Prostate gland (tissue), 2 donors: ENCODE measurements at places on chromosomes 11 and 22. TPM values are rescaled to one million over a fixed set of nuclear protein-coding genes. Genes with fewer than 3 reads are reported as not detected.

GRCh38 chr22:30892286-30892685, 76.3 kb downstream of the MORC2 start:
- DNase-seq, result no peak

- DNase-seq, result no peak
Observed at GRCh38 chr11:27370374-27370773, 7.4 kb upstream of the CCDC34 start.

DNA sequence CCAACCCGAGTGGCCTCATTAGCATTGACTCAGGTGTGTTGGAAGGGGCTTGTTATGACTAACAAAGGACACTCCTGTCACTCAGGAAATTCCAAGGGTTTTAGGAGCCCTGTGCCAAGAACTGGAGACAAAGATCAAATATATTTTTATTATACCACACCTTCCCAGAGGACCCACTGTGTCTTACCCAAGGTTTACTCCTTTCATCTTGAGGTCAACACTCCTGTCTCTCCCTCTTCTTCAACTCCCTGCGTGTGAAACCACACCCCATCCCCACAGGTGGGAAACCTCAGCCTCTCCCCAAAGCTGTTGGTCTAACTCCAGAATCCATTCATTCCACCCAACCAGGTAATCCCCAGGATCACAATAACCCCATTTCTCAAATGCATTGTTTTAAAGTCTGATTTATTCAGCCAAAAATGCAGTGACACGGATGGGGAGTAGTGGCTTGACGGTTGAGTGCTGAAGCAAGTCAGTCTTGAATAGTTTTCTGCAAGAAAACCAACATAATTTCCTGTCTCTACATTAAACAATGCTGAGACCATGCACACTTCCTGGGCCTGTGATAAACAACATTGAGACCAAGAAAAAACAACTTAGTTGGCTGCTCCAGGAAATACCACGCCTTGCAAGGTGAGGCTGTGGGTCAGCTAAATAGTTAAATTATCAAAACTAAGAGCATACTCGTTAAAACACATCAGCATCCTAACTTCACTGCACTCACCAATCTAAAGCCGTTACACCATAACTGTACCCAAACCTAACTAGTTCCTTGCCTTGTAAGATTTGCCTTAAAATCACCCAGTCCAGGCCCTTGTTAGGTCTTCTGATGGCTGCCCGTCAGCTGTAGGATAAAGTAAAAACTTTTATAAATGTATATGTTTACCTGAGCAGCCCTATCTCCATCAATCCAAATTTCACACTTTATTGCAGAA, 38.5 kb upstream of the SPON1 start:
- DNase-seq, result no peak

DNA sequence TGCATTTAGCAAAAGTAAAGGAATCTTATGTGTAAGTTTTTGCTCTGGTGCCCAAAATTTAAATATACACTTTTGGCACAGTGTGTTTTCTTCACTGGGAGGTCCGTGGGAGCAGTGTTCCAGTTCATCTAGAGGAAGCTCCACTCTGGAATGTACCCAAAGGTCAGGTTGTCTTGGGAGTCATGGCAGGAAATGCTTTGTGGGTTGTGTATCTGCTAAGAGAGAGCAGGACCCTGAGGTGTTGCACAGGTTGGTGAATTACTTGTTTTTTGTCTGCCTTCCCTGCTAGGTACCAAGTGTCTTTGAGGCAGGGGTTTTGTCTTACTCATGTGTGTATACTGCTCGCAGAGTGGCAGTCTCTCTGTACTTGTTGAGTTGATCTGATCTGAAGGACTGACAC, 37.3 kb downstream of the DIXDC1 start:
- DNase-seq, result no peak

- DNase-seq, result no peak
Observed at GRCh38 chr22:46619830-46620501, at the start of gene GRAMD4. Gene GRAMD4, plus strand, starts transcription at chr22:46620386. Its CDS starts 6,414 bp downstream, at chr22:46626800.

DNA sequence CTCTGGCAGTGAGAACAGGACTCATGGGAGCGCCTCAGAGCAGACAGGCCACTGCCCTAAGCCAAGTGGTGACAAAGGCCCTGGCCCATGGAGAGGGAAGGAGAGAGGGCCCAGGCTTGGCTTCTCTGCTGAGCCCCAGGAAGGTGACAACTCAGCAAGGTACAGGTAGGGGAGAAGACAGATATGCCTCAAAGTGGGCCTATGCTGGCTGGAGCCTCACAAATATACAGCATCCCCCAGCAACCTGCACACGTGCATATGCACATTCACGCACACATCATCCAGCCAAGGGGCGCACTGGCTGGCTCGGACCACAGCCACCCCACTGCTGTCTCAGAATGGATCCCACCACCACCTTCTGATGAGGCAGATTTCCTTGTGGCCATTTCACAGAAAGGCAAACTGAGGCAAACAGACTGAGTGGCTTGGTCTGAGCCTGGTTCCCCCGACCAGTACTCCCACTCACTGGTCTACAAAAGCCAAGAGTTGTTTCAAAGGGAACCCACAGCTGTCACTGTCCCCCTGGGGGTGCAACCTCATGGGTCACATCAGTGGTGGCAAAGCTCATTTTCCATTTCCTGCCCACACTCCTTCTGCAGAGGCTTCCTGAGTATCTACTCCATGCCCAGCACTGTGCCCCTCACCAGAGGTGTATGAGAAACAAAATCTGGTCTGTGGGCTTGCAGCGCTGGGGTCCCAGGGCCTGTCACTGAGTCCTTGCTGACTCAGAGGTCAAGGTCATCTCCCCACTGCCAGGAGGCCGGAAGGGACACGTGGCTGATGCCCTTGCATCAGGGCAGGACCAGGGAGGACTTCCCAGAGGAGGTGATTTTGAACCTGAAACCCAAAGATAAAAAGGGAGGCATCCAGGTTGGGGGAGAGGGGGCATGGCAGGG, 67.3 kb upstream of the PRR5 start:
- DNase-seq, result no peak

DNA sequence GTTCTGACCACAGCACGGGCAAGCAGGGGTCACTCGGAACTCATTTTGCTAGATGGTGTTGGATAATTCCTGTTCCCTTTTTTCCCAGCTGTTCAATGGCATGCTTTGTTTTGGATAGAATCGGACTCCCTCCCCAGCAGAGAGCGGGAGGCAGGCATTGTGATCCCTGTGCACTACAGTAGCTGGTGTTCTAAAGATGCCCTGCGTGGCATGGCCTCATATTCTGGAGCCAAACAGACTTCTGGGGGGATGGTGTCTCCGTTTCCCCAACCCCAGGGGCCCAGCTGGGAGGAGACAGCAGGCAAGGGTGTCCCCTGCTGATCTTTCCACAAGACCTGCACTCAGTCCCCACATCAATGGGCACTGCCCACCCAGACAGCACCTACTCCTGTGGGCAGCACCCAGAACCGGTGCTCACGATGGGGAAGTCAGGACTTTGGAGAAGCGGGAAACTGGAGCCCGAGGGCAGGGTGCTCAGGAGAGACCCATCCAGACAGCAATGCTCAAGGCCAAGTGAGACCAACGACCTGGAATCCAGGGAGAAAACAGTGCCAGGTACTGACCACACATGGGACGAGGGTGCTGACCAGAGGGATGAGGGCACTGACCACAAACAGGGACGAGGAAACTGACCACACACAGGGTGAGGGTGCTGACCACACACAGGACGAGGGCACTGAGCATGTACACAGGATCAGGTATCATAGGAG, 934.9 kb downstream of the BRD1 start:
- no peak for DNase-seq

DNA sequence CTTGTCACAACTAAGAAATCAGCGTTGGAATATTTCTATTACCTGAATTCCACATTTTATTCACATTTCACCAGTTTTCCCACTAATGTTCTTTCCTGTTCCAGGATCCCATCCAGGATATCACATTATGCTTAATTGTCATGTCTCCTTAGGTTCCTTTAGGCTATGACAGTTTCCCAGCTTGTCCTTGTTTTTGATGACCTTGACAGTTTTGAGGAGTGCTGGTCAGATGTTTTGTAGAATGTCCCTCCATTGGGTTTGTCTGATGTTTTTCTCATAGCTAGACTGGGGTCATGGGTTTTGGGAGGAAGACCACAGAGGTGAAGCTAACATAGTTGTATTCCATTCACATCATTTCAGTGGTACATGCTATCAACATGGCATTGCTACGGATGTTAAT, 80.8 kb upstream of the HEPHL1 start:
- no peak for DNase-seq

DNA sequence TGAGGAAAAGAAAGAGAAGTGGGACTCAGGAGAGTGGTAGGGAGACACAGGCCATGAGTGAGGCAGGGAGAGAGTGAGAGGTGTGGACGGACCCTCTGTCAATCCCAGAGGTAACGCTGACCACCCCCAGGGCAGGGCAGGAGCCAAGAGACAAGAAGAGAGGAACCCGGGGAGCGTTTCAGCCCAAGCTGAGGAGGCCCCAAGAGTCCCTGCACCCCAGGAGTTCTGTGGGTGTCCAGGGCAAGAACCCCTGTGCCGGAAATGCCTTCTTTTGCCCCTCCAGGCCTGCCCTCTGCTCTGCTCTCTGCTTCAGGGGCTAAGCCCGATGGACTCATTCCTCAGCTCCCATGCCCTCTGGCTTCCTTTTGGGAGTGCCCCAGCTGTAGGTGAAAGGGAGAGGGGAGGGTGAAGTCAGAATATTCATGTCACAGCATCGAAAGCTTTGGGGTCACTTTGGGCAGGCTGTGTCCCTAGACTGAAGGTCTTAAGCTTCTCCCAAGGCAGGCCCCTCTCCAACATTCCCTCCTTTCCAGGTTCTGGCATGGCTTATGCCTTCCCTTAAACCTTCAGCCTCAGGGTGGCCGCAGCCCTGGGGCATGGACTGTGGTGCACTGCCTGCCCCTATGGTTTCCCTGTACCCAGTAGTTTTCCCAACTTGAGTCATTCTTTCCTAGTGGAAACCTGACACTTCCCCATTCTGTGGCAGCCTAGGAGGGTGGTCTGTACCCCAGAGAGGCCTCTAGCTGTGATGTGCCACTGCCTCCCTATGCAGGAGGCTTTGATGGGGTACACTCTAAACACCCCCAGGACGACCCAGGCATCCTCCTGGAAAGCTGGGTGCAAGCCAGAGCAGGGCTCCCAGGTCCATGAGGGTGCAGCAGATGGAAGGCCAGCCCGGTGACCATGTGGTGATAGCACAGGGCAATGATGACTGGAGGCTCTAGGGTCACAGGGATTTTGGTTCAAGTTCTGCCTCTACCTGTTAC, 27.1 kb downstream of the MYEOV start:
- no peak for DNase-seq

GRCh38 chr11:124834526-124835180, 30.6 kb upstream of the ROBO3 start:
- no peak for DNase-seq

Gene HORMAD2
- total RNA-seq, result 6.9 TPM

Gene RASL10A
- 15.1 TPM for total RNA-seq
